SHP77 (cell line): ENCODE measurements at places on chromosomes 4 and X.
A peak's percentile ranks its signal among the peaks of the same experiment; 100 is the strongest.

DNA sequence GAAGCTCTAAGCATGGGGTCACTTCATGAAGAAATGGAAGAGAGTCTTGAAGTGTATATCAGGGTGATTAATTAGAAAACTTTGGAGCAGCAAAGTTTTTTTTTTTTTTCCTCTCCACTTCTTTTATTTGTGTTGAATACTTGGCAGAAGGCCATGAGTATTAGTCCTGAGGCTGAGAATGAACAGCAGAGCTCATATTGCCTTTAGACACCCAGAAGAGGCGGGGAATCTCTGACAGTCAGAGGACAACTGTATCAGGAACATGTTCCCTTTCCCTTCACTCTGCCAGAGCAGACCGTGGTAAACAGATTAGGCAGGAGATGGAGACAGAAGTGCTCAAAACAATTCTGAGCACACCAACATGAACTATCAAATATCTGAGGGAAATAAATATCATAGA, 300.9 kb downstream of the FAM47A start:
- DNase-seq, result no peak

DNA sequence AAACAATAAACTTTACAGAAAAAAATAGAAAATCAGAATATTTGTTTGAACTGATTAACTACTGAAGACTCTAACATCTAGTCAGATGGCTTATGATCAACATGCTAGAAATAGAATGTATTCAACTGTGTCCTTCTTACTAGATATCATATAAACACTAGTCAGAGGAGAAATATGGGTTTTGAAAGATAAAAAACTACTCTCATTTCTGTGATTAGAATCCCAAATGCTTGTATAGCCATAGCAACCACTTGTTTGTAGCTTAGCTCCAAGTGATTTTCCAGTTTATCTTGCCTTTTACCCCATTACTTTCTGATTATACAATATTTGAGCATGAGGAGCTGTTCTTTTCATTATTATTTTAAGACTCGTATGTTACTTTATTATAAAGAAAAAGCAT, 31.2 kb downstream of the USP38 start:
- DNase-seq, result no peak

GRCh38 chr4:93764639-93765246, 63.8 kb upstream of the ATOH1 start:
- no peak for DNase-seq

DNA sequence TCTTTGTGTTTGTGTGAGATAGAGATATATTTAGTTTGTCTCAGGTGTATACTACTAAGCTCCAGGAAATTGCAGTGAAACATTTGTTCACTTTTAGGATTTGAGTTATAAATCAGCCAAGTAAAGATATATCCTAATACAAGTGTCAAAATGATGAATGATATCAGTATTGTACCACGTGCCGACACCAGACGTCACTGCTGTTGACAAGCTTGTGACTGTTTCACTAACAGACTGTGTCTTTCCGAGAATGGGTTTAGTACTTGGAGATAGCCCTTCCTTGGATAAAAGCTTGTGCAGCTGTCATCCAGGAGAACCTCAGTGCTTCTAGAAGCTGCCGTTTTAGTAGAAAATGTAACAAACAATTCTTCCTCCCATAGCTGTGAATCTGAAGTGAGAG, 343.3 kb downstream of the FBXO8 start:
- DNase-seq, result no peak

GRCh38 chrX:150907474-150907873, 9.0 kb upstream of the CD99L2 start:
- peak; percentile 80 for DNase-seq

DNA sequence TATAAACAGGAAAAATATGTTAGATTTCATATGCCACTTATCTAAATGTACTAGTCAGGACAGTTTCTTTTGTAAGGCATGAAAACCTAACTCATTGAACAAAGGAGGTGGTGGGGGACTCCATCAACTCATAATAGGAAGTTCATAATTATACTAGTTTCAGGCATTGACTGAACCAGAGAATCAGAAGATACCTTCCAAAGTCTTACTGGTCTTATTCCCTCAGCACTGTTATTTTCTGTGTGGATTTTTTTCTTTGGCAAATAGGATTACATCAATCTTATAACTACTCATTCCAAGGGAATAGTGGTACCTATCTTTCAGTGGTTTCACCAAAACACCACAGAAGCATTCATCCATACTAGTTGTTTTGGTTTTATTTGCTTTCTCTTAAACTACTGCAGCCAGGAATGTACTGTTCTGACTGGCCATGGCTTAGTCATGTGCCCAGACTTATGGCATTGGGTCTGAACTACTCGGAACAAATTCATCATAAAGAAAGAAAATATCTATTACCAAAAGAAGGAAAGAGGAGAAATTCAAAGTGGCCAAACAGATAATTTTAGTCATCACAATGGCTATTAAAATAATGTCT, 273.9 kb downstream of the ARAP2 start:
- no peak for DNase-seq

DNA sequence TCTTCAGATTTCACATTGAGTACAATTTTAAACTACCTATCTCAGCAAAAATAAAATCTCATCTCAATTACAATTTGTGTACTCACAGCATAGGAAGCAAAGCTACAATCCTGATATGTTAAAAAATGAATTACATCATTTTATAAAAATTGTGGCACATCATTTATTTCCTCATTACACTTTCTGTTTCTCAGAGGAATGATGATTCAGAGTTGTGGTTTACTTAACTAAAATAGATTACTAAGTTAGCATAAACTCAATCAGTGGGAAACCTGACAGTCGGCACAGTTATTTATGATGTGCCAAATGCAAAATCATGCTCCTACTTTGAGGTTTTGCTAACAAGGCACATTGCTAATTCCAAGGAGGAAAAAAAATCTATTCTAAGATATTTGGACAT, 325.0 kb downstream of the FBXO8 start:
- DNase-seq, result no peak

DNA sequence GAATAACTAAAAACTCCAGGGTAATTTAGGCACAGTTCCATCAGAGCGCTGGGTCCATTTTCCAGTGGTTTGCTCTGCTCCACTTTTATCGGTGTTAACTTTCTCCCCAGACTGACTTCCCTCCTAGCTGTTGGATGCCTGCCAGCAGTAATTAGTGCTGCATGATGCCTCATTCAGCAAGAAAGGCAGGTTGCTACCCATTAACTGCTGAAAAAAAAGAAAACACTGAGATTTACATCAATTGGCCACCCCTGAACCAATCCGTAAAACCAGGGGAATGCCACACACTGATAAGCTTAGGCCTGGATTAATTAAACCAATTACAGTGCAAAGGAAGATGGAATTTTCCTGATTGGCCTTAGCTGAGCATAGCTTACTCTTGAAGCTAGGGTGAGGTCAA, 182.4 kb upstream of the CXXC4 start:
- no peak for DNase-seq

GRCh38 chrX:132855780-132856341, 102.6 kb downstream of the HS6ST2 start:
- DNase-seq, result no peak

DNA sequence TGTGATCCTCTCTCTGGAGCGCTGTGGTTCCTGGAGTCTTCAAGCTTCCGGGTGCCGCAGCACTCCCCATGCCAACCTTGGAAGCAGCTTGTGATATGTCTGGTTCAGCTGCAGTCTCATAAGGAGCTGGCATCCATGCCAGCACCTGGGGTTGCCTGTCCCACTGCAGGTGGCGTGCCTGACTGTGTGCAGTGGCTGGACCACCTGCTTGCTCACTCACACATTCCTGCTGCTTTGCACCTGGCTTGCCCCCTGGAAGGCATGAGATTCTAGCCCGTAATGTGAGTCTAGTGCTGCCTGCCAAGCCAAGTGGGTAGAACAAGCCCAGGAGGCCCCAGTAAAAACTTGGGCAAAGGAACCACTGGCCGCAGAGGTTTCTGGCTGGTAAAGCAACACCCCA, 687.2 kb upstream of the AADAT start:
- DNase-seq, result peak; percentile 13

DNA sequence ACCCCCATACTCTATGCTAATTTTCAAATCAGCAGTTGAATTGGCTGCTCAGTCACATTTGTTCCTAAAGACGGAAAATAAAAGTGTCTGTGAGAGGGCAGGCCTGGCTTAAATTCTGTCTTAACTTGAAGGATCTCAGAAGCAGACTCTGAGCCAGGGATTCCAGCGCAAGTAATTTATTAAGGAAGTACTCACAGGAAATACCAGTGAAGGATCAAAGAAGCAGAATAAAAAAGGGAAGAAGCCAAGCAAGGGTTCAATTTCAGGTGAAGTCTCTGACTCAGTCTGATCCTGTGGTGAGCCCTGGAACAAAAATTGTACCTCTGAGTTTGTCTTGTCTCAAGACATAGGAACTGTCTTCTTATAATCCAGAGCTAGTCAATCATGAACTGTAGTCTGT, 52.2 kb downstream of the IL1RAPL1 start:
- DNase-seq, result no peak

DNA sequence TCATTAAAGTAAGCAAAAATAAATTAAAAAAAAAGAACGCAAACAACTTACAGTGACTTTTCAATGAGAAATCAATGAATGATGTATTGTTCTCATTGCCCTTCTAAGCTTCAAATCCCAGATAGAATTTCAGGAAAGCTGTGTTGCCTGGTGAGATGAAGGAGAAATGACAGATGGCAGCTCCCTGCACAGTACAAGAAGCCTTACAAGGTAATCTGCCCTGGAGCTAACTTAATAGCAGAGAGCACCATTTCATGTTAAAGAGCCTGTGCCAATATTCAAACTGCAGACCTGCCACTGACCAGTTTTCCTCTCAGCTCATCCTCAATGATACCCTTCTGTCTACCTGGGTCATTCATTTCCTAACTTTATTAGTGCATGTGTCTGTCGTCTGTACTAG, 54.0 kb downstream of the GC start:
- no peak for DNase-seq

DNA sequence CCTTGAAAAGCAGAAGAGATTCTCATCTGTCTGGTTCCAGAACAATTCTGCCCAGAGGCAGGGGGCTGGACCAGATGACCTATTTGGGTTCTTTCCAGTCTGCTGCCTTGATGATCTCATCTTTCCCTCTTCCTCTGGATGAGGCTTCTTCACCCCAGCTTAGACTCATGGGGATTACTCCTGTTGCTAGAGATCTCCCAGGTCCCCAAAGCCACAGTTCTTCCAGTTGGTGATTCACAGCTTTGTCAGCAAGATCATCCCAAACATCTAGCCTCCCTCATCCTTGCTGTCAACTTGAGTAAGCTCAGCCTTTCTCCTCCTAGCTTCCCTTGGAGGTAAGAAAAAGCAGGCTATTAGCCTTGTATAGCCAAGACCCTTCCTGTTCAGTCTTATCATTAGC, 64.2 kb upstream of the PJA1 start:
- DNase-seq, result no peak
